ENCODE measurements at places on chromosomes 1 and 21. TPM values are rescaled to one million over a fixed set of nuclear protein-coding genes. Genes with fewer than 3 reads are reported as not detected.

- H3K36me3 ChIP-seq = no peaks in the 10 kb centered on the region
- no peak overlapping the region for H3K4me3 ChIP-seq
- H3K27ac ChIP-seq = no peak overlapping the region
- no peaks in the 10 kb centered on the region for H3K27me3 ChIP-seq
- no peak for DNase-seq
These were observed 89.4 kb upstream of the VAV3 start for GRCh38 chr1:108054396-108054795.

DNA sequence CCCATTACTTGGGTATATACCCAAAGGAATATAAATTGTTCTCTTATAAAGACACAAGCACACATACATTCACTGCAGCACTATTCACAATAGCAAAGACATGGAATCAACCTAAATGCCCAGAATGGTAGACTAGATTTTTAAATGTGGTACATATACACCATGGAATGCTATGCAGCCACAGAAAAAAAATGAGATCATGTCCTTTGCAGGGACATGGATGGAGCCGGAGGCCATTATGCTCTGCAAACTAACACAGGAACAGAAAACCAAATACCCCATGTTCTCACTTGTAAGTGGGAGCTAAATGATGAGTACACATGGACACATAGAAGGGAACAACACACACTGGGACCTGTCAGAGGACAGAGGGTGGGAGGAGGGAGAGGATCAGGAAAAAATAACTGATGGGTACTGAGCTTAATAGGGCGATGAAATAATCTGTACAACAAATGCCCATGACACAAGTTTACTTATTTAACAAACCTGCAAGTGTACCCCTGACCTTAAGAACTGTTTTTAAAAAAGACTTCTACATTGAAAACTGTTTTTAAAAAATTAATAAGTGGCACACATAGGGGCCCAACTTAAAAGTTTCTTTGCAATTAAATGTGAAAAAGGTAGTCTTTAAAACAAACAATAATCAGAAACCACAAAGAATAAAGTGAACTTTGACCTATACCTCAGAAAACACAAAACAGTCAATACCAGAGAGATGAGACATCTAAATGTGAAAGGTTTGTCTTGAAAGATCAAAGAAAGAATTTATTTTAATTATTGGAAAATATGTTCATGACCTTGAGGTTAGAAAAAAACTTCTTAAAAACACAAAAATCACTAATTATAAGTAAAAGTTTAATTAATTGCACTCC, 75.2 kb downstream of the CDC42BPA start:
- H3K4me3 ChIP-seq = no peak overlapping the region
- DNase-seq = no peak
- peaks cover 8% of the 10 kb centered on the region for H3K27me3 ChIP-seq
- no peaks in the 10 kb centered on the region for H3K36me3 ChIP-seq
- H3K4me1 ChIP-seq = no peaks in the 10 kb centered on the region
- H3K27ac ChIP-seq = no peak overlapping the region

DNA sequence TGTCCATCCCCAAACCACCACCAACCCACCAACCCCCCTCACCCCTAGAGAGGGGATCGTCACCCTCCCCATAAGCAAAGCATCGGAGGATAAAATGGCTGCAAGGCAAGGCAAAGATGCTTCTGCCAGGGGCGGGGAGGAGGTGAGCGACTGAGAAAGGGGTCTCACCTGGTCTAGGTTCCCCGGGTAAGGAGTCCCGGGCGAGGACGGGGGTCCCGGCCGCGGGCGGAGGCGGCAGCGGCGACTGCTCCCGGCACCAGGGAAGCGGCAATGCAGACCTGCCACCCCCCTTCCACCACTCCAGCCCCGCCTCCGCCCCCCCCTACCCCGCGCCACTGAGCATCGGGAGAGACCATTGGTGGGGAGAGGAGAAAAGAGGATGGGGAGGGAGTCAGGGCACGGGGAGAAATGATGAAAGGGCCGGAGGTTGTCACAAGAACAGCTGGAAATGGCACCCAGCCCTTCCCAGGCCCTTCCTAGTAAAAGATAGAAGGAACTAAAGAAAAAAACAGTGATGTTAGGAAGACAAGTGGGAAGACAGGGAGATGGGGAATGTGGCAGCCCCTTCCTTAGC, at the start of gene SV2A:
SV2A (minus strand) TSS at position 274 of the 574 bp plus-strand sequence. CDS start 4,004 bp downstream, outside the sequence.
- H3K27ac ChIP-seq = no peak within 1 kb of the TSS
- H3K4me1 ChIP-seq = peaks cover 26% of the 10 kb centered on the region
- H3K4me3 ChIP-seq = peak within 1 kb of the TSS; percentile 66
- no peak for DNase-seq

The NBPF6 gene
- polyA plus RNA-seq = not detected

DNA sequence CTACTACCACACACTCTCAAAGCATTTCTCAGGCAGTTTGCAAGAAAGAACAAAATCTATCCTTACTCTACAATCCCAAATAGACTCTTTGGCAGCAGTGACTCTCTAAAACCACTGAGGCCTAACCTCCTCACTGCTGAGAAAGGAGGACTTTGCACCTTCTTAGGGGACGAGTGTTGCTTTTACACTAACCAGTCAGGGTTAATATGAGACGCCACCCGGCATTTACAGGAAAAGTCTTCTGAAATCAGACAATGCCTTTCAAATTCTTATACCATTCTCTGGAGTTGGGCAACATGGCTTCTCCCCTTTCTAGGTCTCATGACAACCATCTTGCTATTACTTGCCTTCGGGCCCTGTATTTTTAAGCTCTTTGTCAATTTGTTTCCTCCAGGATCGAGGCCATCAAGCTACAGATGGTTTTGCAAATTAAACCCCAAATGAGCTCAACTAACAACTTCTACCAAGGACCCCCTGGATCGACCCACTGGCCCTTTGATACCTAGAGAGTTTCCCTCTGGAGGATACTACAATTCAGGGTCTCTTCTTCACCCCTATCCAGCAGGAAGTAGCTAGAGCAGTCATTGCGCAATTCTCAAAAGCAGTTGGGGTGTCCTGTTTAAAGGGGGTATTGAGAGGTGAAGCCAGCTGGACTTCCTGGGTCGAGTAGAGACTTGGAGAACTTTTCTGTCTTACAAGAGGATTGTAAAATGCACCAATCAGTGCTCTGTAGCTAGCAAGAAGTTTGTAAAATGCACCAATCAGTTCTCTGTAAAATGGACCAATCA, 2.0 kb upstream of the FMO4 start:
- peaks cover 7% of the 10 kb centered on the region for H3K4me1 ChIP-seq
- H3K27ac ChIP-seq = peak overlapping the region; percentile 51
- H3K27me3 ChIP-seq = no peaks in the 10 kb centered on the region
- no peak overlapping the region for H3K4me3 ChIP-seq

GRCh38 chr1:108829498-108829916, 27.4 kb downstream of the AKNAD1 start:
- H3K4me3 ChIP-seq = no peak overlapping the region
- H3K27me3 ChIP-seq = no peaks in the 10 kb centered on the region
- H3K4me1 ChIP-seq = peaks cover 4% of the 10 kb centered on the region
- no peak overlapping the region for H3K27ac ChIP-seq
- H3K36me3 ChIP-seq = no peaks in the 10 kb centered on the region

GRCh38 chr1:29868944-29869343, 632.6 kb downstream of the PTPRU start:
- H3K27ac ChIP-seq = no peak overlapping the region
- no peaks in the 10 kb centered on the region for H3K4me1 ChIP-seq
- H3K4me3 ChIP-seq = no peak overlapping the region
- H3K27me3 ChIP-seq = peaks cover 27% of the 10 kb centered on the region

DNA sequence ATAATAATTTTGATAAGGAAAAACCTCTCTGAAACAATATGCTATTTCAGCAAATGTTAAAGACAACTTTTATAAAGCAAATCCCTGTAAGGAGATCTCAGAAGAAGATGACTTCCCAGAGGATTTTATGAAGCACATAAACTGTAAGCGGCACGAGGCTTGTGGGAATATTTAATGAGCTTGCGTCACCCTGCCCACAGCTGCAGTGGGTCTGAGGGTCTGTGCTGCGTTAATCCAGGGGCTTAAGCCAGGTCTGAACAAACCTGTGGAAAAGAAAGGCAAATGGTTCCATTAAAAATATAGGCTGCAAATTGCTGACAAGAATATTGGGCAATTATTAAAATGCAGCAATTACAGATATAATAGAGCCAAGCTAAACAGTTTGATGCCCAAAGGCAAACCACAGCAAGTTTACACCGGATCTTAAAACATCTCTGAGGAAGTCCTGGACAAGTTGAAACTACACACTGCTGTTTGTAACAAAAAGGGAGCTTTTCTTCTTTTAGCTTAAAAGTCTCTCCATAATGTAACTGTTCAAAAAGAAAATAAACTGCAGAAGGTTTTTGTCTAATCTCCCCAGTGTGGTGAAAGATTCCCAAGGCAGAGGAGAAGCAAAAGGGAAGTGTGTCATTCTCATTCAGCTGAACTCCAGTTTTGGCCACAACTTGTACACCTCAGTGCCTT, 21.8 kb downstream of the TGFBR3 start:
- no peak for DNase-seq
- no peak overlapping the region for H3K4me3 ChIP-seq
- H3K36me3 ChIP-seq = no peaks in the 10 kb centered on the region
- H3K27ac ChIP-seq = no peak overlapping the region

The PDC gene
- polyA plus RNA-seq = not detected

DNA sequence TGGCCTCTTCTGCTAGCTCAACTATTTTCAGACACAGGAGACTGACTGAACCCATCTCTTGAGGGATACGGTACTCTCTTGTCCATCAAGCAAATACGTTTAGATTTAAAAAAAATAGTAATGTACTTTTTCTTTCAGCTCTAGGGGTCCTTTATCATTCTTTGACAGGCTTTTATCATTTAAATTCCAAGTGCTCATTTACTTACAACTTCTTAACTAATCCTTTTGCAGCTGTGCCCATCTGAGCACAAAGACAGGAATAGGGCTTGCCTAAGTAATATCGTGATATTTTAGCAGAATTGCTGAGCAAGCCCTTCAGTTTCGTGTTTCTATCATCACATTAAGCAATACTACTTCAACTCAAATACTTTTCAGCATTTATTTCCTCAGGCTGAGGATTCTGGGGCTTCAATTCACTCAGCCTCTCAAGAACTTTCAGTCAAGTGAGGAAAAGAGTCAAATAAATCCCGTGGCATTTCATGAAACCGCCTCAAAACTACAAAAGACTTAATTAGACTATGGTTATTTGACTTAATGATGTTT, 317.6 kb downstream of the BACH1 start:
- H3K36me3 ChIP-seq = no peaks in the 10 kb centered on the region
- DNase-seq = no peak
- no peak overlapping the region for H3K27ac ChIP-seq
- H3K27me3 ChIP-seq = no peaks in the 10 kb centered on the region

The TBX19 gene
- polyA plus RNA-seq = 1.7 TPM

DNA sequence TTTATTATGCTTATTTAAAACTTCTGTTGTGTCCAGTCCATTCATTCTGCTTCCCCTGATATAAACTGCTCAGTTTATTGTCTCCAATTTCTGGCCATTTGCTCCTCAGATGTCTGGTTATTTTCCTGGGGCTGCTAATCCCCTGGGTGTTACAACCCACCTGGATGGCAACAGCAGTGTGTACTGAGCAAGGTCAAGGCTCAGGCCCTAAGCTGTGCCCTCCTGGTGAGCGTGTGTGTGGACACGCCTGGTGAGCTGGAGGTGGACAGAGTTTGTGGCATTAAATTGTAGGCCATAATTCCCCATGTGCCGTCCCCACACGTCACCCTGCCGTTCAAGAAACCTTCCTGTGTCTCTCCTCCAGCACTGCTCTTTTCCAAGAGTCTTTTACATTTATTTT, 18.1 kb upstream of the KIF1B start:
- H3K4me3 ChIP-seq = no peak overlapping the region
- no peaks in the 10 kb centered on the region for H3K36me3 ChIP-seq
- no peak for DNase-seq
- no peak overlapping the region for H3K27ac ChIP-seq
- peaks cover 5% of the 10 kb centered on the region for H3K4me1 ChIP-seq
- H3K27me3 ChIP-seq = peaks cover 7% of the 10 kb centered on the region

The PWP2 gene
- 3.0 TPM for polyA plus RNA-seq

GRCh38 chr21:41960386-41960785, 6.6 kb upstream of the C2CD2 start:
- peaks cover 46% of the 10 kb centered on the region for H3K4me1 ChIP-seq
- H3K36me3 ChIP-seq = no peaks in the 10 kb centered on the region
- peaks cover 27% of the 10 kb centered on the region for H3K27me3 ChIP-seq
- DNase-seq = no peak

GRCh38 chr1:206588492-206588891, 23.8 kb downstream of the EIF2D start:
- H3K27me3 ChIP-seq = no peaks in the 10 kb centered on the region
- H3K4me3 ChIP-seq = no peak overlapping the region
- peak overlapping the region; percentile 84 for H3K27ac ChIP-seq
- peaks cover 6% of the 10 kb centered on the region for H3K4me1 ChIP-seq
- peaks cover 6% of the 10 kb centered on the region for H3K36me3 ChIP-seq
- no peak for DNase-seq

- H3K4me1 ChIP-seq = no peaks in the 10 kb centered on the region
- no peak for DNase-seq
- no peaks in the 10 kb centered on the region for H3K27me3 ChIP-seq
- H3K27ac ChIP-seq = no peak overlapping the region
- H3K4me3 ChIP-seq = no peak overlapping the region
These were observed 351.8 kb upstream of the FMN2 start for GRCh38 chr1:239739919-239740318.

- no peak for DNase-seq
- H3K36me3 ChIP-seq = no peaks in the 10 kb centered on the region
- H3K27me3 ChIP-seq = peaks cover 21% of the 10 kb centered on the region
- H3K4me3 ChIP-seq = no peak overlapping the region
These were observed 20.5 kb upstream of the LPAR3 start for GRCh38 chr1:84913555-84913892.

DNA sequence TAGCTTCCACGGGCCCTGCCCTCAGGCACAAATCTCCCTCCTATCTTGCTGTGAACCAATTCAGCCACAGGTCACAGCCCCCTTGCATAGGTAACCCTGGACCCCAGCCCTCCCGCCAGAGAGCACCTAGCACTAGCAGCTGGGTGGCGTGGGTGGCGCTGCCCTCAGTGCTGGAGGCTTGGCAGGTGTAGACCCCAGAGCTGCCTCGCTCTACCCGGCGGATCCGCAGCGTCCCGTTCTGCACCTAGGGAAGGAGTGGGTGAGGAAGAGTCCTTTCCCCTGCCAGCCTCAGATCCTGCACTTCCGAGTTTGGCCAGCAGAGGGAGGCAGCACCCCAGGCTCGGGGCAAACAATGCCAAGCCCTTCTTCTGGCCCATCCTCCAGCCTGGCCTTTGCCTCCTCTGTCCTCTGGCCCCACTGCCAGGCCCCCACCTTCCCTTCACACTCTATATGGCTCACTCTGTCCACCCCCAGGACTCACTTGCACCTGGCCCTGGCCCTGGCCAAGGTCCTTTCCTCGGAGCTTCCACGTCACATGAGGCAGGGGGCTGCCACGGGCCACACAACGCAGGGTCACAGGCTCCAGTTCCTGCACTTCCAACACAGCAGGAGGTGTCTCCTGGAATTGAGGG, 9.0 kb downstream of the IGSF9 start:
- H3K4me3 ChIP-seq = no peak overlapping the region
- H3K27ac ChIP-seq = peak overlapping the region; percentile 32
- peak; percentile 76 for DNase-seq
- peaks cover 63% of the 10 kb centered on the region for H3K4me1 ChIP-seq
- H3K27me3 ChIP-seq = no peaks in the 10 kb centered on the region
- no peaks in the 10 kb centered on the region for H3K36me3 ChIP-seq

All from naive B cell (primary cell).